ENCODE measurements at places on chromosomes 16 and 17.
A peak's percentile ranks its signal among the peaks of the same experiment; 100 is the strongest.

- DNase-seq, result no peak
Measured at GRCh38 chr16:83989300-83989699, 21.3 kb downstream of the NECAB2 start.

DNA sequence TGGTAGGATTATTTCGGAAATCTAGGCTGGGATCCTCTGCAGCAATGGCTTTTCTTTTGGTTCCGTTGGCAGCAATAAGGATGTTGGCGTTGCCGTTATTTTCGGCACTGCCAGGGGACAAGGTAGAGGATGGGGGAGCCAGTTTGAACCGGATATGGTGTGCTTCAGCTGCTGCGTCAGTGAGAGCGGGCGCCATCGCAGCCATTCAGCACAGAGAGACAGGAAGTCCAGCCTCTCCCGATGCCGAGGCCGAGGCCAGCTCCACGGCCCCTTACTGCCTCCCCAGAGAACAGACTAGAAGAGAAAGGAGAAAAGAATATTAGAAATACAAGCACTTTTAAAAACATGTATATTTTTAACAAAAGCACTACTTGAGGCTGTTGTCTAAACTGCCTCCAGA lies 21.3 kb downstream of the KANSL1 start:
- DNase-seq, result no peak

- no peak for DNase-seq
Measured at GRCh38 chr16:9370061-9370491, 278.6 kb downstream of the HAPSTR1 start.

DNA sequence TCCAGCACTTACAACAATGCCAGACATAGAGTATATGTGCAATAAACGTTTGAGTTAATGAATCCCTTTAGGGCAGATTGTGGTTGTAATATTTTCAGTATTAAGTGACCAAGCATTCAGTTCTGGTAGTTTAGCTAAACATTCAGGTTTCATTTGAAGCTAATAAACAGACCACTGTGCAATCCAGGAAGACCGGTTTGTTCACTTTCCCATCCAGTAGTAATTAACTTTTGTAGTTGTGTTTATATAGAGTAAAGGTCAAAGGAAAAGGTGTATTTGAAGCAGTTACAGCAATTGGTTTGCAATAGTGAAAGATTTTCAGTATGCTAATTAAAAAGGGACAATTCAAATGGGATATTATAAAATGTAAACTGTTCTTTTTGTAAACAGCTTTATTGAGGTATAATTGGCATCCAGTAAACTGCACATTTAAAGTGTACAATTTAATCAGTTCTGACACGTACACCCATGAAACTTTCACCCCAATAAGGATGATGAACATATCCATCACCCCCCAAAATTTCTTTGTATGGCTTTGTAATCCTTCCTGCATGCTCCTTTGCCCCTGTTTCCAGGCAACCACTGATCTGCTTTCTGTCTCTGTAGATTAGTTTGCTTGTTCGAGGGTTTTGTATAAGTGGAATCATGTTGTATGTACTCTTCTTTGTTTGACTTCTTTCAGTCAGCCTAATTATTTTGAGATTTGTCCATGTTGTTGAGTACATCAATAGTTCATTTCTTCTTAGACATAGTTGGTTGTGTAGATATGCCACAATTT lies 26.3 kb downstream of the MRTFB start:
- DNase-seq, result no peak

DNA sequence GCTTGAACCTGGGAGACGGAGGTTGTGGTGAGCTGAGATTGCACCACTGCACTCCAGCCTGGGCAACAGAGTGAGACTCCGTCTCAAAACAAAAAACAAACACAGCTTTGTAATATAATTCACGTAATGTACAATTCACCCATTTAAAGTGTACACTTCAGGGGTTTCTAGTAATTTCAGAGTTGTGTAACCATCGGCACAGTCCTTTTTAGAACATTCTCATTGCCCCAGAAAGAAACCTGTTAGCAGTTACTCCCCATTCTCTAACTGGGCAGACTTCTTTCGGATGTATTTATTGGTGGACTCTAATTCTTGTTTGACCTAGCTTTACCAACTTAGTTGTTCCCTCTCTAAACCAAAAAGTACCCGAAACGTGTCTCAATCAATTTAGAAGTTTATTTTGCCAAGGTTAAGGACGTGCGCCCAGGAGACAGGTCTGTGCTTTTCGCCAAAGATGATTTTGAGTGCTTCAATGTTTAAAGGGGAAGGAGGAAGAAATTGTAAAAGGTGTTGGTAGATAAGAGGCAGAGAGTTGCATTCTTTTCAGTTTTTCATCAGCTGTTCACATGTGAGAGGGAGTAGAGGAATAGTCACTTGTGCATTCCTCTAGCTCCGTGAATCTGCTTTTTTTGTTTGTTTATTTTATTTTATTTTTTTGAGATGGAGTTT lies 175.3 kb downstream of the PRKCA start:
- DNase-seq, result no peak

- no peak for DNase-seq
Measured at GRCh38 chr16:66639091-66639885, 34.8 kb downstream of the CMTM3 start.

- DNase-seq, result no peak
Measured at GRCh38 chr16:27174798-27175197, 28.5 kb upstream of the KDM8 start.

GRCh38 chr16:27618606-27619327 lies 68.8 kb downstream of the KATNIP start:
- no peak for DNase-seq

GRCh38 chr16:84084570-84085270 lies 32.0 kb downstream of the MBTPS1 start:
- peak; percentile 79 for DNase-seq

GRCh38 chr16:89184933-89185794 lies 13.6 kb downstream of the CDH15 start:
- DNase-seq, result peak; percentile 47

DNA sequence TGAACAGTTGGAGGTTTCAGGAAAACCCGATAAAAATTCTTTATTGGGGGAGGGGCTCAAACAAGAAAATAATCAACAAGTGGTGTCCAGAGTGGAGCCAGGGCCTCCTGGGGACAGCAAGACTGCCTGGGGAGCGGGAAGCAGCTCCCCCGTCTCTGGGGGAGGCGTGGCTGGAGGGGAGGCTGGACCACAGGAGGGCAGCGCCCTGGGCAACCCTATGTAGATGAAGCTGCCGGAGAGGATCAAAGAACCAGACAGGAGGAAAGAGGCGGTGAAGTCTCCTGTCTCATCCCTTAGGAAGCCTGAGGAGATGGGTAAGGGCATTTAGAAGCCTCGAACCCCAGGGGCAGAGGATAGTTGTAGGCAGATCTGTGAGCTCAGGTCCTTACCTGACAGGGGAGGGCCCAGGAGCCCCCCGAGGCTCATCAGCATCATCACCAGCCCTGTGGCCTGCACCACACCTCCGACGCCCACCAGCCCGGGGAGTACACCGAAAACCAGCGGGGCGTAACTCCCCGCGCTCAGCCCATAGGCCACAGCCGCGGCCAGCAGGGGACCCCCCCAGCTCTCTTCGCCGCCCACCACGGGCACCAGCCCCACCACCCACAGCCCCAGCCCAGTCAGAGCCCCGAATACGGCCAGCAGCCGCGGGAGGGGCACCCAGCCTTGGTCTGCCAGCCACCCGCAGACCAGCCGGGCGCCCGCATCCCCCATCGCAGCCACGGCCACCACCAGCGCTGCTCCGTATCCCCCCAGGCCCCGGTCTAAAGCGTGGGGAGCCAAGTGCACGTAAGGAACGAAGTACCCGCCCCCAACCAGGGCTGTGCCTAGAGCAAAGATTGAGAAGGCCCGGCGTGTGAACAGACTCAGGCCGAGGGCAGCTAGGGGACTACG lies 2.0 kb downstream of the SLC16A11 start:
- no peak for DNase-seq

GRCh38 chr17:30443721-30444120 lies 33.5 kb upstream of the GOSR1 start:
- no peak for DNase-seq

DNA sequence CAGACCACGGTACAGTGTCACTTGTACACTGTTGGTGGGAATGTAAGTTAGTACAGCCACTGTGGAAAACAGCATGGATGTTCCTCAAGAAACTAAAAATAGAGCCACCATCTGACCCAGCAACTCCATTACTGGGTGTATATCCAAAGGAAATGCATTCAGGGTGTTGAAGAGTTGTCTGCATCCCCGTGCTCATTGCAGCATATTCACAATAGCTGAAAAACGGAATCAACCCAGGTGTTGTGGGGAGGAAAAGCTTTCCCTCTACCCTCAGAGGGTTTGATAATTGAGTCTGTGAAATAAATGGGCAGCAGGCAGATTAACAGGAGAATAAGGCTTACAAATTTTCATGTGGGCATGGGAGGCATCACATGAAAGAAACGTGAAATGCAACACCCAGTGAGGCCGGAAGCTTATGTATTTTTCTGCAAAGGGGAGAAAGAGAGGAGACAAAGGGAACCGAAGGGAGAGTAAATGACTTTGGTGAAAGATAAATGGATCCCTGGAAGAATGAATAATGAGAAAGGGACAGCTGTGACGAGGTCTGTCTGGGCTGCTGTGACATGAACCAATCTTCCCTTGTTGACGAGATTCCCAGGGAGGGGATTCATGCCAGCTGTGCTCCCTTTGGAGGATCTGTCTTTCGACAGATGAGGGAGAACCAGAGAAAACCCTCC lies 106.2 kb downstream of the KCNJ12 start:
- DNase-seq, result no peak

DNA sequence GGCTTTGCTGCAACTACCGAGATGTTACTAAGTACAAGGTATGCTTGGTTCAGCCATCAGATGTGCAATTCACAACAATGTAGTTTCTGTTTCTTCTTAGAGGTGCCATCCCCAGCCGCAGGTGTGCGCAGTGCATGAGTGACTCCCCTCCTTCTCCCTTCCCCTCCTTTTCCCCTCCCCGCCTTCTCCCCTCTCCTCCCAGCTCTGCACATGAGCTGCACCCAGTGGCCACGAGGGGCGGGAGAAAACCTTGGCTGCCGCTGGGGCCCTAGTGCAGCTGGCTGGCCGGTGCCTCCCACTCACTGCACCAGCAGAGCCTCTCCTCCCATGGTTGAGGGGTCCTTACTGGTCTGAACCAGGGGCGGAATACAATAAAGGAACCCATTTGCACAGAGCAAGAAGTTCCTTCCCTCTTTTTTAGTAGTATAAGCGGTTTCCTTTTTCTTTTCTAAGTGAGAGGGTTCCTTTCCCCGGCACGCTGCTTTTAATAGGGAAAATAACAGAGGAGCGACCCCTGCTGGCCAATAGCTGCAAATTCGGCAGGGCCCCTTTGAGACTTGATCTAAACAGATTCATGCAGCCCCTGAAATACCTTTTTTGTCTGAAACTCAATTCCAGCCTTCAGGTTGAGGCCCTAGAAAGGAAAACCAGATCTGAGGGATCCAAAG lies 7.8 kb upstream of the CCL15 start:
- DNase-seq, result peak; percentile 31

DNA sequence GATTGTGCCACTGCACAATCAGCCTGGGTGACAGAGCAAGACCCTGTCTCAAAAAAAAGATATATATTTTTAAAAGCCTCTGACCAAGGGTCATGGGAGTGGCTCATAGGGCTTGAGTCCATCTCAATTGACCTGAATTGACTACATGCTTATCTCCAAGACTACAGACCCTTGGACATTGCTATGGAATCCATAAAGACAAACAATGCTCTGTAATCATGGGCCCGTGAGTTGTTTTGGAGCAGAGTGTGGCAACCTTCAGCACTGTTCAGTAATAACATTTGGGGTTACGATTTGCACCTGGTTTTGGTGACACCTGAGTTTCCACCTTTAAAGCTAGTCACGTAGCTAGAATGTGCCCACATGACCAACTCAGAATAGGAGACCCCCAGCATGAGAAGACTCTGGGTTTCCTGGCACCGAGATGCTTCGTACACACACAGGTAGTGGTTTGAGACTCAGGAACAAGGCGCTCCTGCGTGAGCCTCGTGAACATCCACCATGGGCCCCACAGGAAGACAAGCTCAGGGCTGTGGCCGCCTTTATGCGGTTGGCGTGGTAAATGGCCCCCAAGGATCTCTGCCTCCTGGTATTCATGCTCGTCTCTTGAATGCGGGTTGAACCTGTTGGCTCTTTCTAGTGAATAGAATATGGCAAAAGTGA lies 66.6 kb upstream of the RPH3AL start:
- DNase-seq, result peak; percentile 68

DNA sequence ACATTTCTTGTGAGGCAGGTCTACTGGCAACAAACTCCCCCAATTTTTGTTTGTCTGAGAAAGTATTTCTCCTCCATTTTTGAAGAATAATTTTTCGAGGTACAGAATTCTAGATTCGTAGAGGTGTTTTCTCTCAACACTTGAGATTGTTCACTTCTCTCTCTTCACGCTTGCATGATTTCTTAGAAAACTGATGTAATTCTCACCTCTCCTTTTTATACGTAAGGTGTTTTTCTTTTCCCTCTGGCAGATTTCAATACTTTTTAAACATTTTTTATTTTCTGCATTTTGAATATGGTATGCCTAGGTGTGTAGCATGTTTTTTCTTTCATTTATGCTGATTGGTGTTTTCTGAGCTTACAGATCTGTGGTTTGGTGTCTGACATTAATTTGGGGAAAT lies 201.5 kb upstream of the AXIN2 start:
- DNase-seq, result no peak

DNA sequence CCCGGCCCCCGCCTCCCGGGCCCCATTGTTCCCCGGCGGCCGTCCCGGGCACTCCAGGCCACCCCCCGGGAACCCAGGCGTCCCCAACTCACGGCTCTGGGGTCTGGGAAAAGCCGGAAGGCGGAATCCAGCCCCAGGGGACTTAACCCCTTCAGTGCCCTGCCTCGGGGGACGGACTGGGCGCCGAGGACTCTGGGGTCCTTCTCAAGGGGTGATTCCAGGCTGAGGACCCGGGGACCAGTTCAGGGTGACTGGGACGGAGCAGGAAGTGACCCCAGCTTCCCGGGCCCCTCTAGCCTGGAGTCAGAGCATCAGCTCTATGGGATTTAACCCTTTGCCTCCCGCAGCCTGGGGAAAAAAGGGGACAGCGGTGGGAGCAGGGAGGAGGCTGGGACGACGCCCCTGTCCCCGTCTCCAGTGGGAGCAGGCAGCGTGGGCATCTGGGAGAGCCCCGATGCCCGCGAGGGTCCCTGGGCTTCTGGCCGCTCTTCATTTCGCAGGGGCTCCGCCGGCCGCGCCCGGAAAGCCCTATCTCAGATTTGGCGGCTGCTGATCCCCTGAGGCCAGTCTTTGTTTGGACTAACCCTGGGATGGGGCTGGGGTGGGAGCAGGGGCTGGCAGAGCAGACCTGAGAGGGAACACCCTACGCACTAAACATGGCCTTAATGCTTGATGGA lies at the start of gene ZNF629:
Gene ZNF629, minus strand, starts transcription at position 270 of the 677 bp plus-strand sequence. CDS start 2,723 bp downstream, outside the sequence.
- DNase-seq, result peak; percentile 31

- DNase-seq, result no peak
Measured at GRCh38 chr17:3656353-3656752, 12.0 kb downstream of the TAX1BP3 start.

GRCh38 chr16:57025941-57026777 lies 36.8 kb downstream of the NLRC5 start:
- no peak for DNase-seq

DNA sequence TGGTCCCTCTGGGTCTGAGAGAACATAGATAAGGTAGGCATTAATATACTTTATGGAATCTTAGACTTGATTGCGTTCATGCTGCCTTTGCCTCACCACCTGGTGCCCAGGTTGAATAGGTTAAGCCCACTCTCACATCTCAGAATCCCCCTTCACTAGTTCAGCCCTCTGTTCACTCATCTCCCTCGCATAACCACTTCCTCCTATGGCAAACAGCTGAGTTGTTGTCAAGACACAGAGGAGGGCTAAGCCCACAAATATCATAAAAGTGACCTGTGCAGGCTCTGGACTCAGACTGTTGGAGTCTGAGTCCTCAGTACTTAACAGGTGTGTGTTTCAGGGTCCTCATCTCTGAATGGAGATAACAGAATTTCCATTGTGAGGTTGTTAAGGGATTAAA lies 55.7 kb downstream of the GOSR1 start:
- no peak for DNase-seq
